NCI-H1417 treated with DMSO at 0.1 percent for 48 hours (cell line): ENCODE measurements at places on chromosomes 5 and 9.

GRCh38 chr9:127776924-127777289 lies 1.6 kb downstream of the SH2D3C start:
- DNase-seq = no peak

GRCh38 chr5:32805971-32806638 lies 95.0 kb downstream of the NPR3 start:
- DNase-seq = no peak

DNA sequence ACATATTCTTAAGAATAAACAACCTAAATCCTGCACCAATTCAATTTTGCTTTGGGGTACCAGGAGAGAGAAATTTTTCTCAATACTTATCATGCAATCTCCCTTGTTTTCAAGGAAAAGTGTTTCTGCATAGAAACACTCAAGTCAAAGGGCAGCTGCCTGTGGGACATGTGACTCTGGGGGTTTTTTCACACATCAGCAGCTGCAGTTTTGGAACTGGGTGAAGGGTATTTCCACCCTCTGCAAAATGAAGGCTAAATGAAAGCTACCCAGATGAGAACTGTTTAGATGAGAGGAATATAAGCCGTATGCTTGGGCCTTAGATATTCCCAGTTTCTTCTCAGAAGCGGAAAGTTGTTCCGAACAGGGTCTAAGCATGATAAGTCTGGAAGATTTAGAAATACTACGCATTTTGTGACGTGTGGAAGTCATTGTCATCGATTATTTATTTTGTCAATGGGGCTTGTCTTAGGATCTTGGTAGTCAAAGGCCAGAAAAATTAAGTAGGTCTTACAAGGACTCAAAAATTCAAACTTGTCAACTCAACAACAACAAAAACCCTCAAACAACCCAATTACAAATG lies 64.3 kb upstream of the BOD1 start:
- DNase-seq = no peak

DNA sequence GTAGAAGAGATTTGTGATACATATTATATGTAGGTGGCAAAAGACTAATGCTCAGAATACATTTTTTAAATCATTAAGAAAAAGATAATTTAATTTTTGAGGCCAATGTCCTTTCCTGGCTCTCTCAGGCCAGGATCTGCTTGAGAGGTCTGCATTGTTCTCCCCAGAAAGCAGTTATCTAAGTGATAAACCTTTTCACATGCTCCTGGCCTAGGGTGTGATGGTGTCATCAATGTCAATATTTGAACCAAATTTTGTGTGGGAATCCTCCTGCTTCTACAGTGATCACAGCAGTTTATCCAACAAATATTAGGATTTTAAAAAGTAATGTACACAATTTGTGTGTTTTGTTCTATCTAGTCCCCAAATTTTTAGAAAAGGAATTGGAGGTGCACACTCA lies 166.6 kb downstream of the DIRAS2 start:
- no peak for DNase-seq

DNA sequence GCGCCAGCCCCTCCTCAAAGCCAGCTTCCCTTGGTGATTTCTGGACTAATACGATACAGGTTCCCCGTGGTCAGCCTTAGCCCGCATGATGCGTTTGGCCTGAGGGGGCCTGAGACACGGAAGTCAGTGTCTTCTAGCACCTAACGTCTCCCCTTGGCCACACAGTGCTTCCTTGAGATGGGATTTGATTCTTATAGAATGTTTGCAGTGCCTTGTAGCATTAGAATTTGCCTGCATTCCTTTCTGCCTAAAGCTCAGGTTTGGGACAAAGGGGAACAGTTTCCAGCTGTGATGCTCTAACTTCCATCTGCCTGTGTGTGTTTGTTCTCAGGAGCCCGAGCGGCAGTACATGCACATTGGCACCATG lies 34.4 kb downstream of the CFAP90 start:
- no peak for DNase-seq

DNA sequence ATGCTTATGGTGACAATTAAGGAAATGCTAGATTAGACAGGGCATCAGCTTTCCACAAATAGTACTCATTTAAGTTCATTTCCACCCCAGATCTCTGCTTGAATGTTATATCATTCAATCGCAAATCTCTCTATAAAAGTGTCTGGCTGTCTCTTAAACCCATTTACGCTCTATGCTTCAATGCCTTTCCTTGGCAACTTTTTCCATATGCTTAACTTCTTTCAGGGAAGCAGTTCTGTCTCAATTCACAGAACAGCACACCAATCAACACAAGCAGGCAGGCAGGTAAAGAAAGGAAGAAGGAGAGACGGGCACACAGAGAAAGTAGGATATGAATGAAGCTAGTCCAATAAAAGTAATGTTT lies 243.1 kb downstream of the DENND1A start:
- DNase-seq = no peak

DNA sequence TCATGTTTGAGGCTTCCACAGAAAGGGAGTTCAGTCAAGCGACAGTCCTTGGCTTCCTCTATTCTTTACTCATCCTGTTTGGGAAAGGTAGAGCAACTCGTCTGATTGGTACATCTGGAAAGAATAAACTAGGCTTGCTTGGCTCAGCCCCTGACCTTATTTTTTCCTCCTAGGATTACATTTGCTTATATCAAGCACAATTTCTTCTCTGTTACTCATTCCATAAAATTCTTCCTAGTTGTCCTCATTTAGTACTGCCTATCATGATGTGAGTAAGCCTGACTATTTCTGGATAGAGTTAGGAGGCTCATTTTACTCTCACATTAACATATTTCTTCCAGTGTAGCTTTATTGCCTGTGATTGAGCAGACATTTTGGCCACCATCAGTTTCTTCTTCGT lies 10.9 kb upstream of the CARNMT1 start:
- DNase-seq = no peak
